Stimulated activated CD8-positive, alpha-beta memory T cell treated with anti-CD3 and anti-CD28 coated beads, Interleukin-4, amount 100 ng/mL, for 4 hours (primary cell): ENCODE measurements at places on chromosomes 11 and 22.

- no peak for DNase-seq
Observed at GRCh38 chr11:60056349-60056969, at the start of gene MS4A3. TSS of gene MS4A3 (plus strand) at chr11:60056665. CDS start at chr11:60061161, 4,496 bp downstream.

- no peak for DNase-seq
Observed at GRCh38 chr22:32752816-32753520, 48.5 kb upstream of the TIMP3 start.

DNA sequence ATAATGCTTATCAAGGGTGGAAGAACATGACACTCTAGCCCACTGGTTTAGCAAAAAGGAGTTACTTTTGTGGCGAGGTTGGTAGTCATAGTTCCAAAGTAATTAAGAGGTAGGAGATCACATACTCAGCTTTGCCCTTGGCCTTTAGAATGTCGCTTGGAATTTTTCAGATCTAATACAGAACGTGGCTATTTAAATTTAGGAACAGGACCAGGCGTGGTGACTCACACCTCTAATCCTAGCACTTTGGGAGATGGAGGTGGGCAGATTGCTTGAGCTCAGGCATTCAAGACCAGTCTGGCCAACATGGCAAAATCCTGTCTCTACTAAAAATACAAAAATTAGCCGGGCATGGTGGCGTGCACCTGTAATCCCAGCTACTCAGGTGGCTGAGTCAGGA lies 26.1 kb upstream of the ZNRF3 start:
- no peak for DNase-seq

GRCh38 chr22:29028468-29028867 lies 33.2 kb downstream of the C22orf31 start:
- DNase-seq: no peak

DNA sequence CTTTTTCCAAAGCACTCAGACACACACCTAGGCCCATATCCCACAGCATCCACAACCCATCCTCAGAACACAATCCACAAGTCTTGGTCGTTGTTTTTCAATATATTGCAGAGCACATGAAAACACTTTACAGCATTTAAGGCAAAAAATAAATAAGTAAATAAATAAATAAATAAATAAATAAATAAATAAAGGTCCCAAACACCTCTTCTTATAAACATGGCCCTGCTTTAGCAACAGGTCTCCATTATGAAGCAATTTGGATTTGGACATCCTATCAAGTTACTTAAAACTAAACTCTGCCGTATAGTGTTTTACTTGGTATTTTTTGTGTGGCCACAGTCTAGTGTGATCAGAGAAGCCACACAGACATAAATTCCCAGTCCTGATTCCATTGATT lies 10.7 kb upstream of the PLEKHA7 start:
- no peak for DNase-seq

DNA sequence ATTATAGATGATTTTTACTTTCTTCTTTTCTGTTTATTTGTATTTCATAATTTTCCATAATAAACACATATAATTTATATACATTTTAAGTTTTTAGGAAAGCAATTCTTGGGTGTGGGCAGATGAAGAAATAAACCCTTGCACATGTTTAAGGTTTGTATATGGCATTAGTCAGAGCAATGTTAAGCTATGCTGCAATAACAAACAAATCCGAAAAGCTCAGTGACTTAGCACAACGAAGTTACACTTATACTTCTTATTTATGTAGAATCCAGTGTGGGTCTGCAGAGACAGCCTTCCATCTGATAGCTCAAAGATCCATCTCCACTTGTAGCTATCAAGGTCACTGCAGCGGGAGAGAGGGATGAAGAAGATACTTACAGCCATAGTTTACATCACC lies 68.5 kb upstream of the BARX2 start:
- no peak for DNase-seq

DNA sequence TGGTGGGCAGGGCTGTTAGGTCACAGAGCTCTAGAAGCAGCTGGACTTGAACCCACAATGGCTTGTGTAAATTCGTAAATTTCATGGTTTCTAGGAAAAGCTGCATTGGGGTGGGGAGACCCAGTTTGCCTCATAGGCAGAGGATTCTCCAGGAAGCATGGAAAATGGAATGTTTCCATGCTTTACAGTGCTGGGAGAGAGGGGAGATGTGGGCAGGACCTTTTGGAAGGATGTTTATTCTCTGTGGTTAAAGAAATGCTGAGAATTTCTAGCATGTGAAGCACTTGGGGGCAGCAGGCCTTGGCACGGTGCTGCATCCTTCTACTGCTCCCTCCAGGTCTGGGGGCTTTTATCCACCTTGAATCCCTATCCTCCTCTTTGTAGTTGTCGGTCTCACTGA lies 46.3 kb downstream of the TRAF6 start:
- DNase-seq: no peak

DNA sequence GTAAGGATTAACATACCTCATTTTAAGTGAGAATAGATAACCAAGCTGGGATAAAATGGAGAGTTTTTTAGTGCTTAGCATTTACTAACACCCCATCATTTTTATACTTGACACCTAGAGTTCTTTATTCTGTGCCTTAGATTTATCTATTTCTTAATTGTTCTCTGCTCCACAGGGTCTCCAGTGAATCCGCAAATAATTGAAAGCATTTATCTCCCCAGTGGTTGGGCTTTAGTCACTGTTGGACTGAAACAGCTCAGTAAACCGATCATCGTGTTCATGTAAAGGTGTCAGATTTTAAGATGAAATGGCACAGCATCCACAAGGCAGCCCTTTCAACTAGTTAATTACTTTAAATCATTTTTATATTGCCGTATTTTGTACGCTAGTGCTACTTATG lies 17.8 kb upstream of the GRIA4 start:
- DNase-seq: no peak

GRCh38 chr11:2665526-2666400 lies 34.0 kb downstream of the KCNQ1OT1 start:
- no peak for DNase-seq

DNA sequence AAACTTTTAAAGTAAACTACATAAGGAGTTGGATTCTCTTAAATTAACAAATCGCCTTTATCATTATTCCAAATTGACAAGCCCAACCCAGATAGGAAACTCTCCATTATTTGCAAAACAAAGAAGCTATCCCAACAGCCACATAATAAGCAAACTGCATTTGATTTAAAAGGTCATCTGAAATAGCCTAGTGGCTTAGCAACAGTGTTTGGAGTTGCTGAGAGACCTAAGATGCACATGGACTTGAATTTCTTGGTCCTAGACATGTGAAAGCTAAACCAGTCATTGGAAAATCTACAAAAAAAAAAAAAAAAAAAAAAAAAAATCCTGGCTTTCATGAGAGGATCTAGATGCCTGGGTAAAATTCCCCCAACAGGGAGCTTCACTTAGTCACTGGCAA lies 69.5 kb downstream of the PRCP start:
- DNase-seq: no peak

DNA sequence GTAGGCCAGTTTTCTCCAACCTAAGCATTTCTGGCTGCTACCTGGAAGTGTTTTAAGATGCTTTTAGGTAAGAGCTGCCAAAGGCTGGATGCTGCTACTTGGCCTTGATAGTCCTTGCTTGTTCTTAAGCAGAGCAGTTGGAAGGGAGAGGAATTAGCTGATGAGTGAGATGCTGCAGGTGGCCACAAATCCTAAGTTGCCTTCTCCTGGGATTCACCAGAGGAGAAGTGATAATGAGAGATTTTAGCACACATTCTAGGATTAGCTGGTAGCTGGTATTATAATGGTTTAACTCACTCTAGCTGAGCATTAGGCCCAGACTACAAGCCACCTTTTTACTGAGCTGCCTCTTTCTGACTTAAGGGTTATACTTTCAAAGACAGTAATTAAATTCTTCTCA lies 442.9 kb upstream of the RAG2 start:
- no peak for DNase-seq

- no peak for DNase-seq
Observed at GRCh38 chr11:47466701-47467250, 17.8 kb upstream of the RAPSN start.

DNA sequence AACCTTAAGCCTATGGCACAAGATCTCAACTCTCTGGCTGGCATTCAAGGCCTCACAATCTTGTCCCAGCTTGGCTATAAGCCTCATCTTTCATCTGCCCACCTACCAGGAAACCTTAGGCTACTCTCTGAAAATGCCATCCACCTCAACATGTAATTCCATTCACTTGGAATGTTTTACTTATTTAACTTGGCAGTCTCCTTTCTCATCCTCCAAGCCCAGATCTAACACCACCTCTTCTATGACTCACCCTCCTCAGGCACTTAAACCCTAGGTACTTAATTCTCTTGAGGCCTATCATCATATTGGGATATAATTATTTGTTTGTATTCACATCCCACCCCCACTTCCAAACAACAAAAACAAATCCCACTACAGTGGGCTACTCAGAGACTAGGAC lies 15.0 kb downstream of the POGLUT3 start:
- DNase-seq: no peak

DNA sequence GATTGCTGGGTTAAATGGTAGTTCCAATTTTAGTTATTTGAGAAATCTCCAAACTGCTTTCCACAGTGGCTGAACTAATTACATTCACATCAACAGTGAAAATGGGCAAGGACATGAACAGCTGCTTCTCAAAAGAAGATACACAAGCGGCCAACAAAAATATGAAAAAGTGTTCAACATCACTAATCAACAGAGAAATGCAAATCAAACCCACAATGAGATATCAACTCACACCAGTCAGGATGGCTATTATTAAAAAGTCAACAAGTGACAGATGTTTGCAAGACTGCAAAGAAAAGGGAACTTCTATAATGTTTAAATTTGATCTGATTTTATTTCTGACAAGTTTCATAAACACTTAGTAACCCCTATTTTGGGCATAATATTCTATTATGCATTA lies 537.5 kb downstream of the DLG2 start:
- DNase-seq: no peak

DNA sequence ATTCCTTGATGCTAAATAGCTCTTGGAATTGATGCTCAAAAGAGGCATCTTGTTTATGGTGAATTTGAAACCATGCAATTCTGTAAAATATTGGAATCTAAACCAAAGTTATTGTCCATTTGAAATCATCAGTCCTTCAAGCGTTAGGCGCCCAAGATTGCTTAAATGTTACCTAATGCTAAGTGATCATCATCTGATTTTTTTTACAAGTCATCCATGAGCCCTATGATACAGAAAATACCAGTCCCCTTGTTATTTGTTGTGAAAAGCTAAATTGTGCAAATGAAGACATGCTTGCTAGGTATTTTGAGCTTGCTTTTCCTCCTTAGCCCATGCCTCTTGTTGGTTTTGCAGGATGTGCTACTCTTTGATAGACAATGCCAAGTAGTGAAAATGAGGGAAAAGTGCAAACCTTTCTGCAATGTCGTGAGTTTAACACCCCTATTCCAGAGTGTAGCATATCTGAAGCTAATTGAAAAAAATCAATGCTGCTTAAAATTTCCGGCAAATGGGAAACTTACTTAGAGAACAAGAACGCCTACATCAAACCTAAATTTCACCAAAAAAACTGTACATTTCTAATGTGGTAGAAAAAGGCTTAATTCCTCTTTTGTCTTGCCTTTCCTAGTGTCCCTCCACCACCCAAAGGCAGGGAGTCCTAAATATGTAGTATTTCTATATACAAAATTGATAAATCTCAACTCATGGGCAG lies 1.9 kb downstream of the GRK3 start:
- no peak for DNase-seq

DNA sequence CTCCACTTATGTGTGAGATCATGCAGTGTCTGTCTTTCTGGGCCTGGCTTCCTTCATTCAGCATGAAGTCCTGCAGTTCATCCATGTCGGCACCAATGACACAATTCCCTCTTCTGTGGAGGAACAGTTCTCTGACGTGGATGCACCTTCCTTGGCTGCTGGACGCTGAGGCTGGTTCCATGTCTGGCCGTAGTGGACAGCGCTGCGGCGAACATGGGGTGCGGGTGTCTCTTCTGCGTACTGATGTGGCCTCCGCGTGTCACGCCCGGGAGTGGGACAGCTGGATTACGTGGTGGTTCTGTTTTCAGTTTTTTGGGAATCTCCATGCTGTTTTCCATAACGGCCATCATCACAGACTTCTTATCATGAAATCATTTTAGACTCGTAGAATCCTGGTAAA lies 16.9 kb upstream of the MUC2 start:
- DNase-seq: no peak

DNA sequence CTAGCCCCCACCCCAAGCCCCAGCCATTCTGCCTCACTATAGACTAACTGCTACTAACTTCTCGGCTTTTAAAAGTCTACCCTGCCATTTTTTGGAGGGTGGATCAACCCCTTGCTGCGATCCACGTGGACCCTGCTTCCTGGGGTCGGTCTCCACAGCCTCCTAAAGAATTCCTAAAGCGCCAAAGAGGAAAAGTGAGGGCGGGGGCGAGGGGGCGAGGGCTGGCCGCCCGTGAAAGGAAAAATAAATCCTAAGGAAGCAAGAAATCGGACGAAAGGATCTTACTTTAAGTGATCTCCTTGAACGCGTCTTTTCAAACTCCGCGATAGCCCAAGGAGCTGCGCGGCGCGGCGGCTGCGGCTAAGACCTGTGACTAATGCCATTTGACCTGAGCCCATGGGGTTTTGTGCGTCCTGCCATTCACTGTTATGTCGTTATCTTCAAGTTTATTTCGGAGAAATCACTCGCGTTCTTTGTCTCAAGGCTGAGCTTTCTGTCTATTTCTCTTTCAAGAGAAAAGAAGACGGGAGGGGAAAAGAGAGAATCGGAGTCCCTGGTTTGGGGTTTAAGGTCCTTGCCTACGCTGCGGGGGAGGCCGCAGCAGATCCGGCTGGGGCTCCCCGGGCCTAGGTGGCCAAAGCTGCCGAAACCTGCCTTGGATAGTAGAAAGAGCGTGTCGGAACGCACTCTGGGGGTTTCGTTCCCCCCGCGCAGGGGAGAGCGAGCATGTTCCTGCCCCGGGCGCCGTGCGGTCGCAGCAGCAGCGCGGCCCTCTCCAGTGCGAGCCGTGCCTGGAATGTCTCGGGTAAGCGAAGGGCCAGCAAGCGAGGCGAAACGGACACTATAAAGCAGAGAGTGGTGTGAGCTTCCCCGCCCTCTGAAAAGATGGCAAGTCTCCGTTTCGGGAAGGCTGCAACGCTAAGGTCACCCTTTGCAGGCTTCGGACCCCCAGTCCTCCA lies 2.8 kb upstream of the DBX1 start:
- DNase-seq: no peak
